Pancreas (tissue), 10 donors: ENCODE measurements at places on chromosomes 6 and 20. TPM values are rescaled to one million over a fixed set of nuclear protein-coding genes. Genes with fewer than 3 reads are reported as not detected.

DNA sequence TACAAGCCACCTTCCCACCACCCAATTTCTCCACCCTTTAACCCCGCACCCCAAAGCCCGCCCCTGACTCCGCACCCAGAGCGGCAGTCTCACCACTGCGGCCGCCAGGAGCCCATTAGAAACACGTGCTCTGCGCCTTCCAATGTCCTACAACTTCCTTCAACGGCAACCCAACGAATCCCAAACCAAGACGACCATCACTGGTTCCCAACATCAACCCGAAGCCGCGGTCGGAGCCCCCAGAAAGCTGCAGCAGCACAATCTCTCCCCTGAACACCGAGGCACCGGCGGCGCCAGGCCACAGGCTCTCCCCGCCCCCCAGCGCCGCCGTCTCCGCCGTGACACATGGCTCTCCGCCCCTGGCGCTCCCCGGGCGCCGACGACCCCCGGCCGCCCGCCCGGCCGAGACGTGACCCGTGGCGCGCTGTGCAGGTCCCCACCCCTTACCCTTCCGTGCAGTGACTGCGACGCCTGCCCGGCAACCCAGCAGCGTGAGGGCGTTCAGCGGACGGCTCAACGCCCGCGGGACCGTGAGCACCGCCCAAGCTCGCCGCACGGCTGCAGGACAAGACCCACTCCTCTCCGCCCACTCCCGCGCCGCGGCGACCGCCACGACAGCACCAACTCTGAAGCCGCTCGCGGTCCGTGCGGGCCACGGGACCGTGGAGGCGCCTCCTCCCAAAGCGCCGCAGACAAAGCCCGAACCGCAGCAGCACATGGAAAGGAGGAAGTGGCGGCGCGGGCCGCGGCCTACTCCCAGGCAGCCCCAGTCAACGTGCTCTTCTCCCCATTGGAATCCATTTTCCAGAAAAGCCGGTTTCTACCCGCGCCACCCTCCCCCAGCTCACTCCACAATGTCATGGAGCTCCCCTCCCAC lies 551 bp downstream of the SYNCRIP start:
- DNase-seq, result peak; percentile 86

DNA sequence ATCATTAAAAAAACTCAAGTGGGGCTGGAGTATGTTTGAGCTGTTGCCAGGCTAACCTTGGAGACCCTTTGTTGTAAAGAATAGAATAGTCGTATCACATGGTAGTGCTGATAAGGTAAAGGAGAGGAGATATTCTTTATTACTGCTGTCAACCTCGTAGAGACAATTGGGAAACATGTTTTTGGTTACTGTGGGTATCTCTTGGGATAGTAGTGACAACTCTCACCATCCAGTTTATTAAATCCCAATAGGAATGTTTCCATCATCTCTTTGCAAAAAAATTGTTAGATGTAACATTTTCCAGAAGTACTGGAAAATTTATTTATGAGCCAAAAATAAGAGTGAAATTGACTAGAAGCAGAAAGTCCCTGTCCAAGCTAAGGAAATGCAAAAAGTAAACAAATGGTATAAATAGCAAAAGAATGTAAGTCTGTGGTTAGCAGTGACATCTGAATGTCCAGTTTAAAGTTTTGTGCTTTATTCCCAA lies 829.3 kb upstream of the CITED2 start:
- no peak for DNase-seq

DNA sequence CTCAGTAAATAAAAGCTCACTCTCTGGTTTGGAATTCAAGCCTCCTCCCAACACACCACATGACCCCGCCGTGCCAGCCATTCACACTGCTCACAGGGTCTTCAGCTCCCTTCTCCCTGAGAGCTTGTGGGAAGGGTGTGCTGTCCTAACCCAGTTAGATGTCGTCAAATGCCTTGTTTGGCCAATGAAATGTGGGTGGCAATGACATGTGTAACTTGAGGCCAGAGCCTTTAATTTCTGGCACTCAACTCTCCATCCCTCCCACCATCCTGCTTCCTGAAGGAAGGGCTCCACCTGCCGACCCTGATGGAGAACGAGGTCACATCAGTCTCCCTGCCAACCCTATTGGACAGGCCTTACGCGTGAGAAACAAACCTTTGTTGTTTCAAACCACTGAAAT lies 224.5 kb upstream of the AGPAT4 start:
- no peak for DNase-seq

GRCh38 chr20:25084626-25085187 lies 2.8 kb upstream of the VSX1 start:
- DNase-seq, result no peak

DNA sequence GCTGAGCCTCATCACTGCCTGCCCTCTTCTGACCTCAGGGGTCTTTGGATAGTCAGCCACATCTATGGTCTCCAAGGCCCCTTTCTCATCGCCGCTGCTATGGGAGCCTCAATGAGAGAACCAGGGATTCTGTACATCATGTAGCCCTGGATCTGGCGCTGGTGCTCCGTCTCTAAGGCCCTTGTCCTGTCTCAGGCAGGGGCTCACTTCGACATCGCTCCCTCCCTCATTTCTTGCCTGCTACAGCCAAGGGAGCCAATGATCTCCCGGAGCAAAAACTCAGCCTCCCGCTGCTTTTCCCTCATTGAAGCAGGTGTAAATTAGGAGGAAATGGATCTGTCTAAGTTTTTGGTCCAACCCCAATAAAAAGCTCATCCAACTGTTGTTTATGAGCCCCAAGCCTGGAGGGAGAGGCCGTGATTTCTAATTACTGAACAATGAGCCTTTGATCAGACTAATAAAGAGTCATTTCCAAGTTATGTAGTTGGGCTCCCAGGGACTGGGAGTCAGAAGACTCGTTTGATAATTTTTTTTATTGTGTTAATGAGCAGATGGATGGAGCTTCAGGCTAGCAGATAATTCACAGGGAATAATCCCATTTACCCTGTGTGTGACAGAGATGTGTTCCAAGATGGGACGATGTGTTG lies 30.9 kb downstream of the LBP start:
- no peak for DNase-seq

- peak; percentile 86 for DNase-seq
These were observed 2.1 kb upstream of the NRN1 start for GRCh38 chr6:6008648-6009421.

DNA sequence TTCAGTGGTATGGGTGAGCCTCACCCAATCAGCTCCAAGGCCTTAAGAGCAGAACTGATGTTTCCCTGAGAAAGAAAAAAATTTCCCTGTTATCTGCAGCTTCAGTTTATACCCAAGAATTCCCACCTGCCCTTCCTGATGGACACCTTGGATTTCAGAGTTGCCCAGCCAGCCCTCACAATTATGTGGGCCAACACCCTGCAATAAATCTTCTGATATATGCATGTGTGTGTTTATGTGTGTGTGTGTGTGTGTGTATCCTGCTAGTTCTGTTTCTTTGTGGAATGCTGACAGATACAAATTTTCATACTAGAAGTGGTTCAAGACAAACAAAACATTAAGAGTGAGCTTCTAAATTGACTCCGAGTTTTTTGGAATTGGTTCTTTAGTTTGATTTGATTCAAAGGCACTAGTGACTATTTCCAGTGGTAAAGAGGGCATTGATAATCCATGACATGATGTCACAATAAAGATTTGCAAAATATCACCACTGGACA lies 246.6 kb upstream of the BTBD3 start:
- no peak for DNase-seq

DNA sequence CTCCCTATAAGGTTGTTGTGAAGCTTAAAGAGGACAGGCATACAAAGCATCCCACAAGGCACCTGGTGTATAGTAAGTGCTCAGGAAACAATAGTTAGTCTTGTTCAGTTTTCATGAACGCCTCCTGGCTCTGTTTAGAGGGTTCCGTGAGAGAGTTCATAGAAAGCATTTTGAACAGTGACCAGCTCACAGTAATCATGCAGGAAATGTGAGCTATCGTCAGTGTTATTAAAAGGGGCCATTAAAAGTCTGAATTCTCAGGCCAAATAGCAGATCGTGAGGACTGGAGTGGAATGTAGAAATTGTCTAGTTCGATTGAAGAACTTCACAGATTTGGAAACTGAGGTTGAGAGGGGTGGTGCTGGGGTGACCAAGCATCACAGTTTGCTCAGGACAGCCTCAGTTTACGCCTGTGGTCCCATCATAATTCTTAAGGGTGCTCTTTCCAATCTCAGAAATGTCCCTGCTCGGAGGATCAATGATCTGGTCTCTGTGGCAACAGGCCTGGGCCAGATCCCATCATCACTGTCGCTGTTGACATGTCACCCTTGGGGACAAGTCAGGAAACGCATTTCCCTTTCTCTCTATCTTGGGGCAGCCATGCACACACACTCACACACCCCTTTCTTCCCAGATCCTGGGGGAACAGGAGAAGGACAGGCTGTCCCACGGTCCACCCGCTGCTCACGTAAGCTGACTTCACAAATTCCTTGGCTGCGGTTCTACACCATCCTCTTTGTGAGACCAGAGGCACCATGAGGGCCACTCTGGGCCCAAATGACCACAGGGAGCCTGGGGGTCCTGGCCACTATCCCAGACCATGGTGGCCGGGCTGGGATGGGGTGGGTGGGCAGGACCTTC lies 7.2 kb downstream of the TGM2 start:
- DNase-seq, result no peak

DNA sequence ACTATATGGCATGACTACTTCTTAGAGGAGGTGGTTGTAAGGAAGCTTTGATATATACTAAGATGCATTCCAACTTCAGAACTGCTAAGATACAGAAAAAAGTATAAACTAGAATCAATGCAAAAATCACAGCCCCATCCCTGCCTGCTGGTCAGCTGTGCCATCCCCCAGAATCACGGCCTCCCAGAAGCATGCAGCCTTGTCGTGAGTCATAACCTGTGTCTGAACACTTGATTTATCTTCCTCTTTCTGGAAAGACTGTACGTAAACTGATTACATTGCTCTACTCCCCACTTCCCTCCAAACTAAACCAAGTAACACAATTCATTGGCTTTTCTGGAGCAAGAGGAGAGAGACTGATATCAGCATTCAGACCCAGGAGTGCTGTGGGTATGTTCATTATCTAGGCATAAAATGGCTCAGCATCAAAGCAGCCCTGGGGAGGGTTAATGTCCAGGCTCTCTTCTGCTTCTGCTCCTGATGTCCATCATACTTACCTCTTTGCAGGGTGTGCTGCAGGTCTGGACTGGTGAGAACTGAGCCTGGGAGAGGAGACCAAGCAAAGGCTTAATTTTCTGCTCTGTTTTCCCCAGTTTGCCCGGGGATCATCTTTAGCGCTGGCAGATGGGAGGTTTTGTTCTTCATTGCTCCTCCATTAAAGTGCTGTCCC lies 18.4 kb downstream of the SCP2D1 start:
- DNase-seq, result no peak

DNA sequence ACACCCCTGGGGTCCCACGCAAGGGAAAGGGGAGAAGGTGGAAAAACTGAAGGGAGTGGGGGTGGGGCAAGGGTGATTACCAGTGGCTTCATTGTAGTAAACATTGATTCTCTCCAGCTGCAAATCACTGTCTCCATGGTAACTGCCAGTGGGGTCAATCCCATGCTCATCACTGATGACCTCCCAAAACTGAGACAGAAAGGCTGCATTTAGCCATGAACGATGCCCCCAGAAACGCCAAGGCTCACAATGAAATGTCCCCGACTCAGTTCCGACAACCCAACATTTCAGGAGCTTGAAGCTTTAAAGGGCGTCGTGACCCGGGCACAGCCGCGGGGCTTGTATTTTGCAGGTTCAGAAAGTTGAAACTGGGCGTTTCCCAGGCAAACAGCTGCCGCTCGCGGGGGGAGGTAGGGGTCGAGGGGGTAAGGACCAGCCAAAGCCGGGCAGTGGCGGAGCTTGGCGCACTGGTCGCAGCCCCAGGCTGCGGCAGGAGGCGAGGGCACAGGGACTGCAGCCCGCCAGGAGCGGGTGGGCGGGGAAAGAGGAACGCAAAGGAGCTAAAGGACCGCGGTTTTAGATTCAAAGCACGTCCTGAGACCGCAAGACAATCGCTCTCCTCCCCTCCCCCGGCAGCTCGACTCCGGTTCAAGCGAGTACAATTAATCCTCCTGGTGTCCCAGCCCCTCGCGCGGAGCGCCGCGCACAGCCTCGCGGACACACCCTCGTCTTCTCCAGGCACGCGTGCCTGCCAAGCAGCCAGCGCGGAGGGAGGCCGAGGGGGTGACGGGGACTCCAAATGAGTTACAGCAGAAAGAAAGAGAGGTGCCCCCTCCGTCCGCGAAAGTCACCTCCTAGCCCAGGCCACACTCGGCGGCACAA lies 731 bp downstream of the TUBB2B start:
- DNase-seq, result no peak

The C20orf202 gene
- not detected for total RNA-seq

The FRK gene
- total RNA-seq, result 5.7 TPM

The HCRTR2 gene
- not detected for total RNA-seq
